ENCODE measurements at places on chromosomes 7 and 10.

DNA sequence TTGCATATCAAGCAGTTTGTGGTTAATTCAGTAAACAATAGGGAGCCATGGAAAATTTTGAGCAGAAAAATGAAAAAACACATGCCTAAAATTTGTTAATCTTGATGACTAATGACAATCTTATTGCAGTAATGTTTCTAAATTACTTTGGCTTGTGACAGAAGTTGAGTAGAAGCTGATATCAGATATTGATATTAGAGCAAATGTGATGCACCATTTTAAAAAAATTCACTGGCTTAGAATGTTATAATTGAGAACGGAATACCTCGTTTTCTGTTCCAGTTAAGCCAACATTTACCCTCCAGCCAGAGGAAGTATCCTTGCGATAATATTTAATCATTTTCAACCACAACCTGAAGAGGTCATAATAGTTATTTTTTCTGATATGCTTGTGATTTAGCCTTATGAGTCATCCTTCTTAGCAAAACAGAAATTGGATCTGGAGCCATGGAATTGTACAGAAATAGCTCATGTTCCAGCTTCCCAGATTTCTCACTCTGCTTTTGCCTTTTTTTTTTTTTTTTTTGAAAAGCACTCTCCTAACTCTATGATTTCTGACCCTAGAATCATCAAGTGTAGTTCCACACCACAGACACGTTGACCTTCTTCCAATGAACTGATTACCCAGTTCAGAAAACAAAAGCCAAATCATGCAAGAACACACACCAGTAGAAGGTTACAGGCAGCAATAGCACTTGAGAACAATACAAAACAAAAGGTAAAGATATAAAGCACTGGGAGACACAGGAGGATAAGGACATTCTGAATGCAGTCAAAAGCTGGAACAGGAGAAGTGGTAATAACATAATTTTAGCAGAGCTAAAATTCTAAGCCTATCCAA is 96.8 kb upstream of the PHYHIPL start:
- no peak for DNase-seq

- no peak for DNase-seq
These were observed 1.2 kb downstream of the CYP2E1 start for GRCh38 chr10:133528296-133528844.

- DNase-seq: no peak
These were observed 648.1 kb downstream of the ANKRD7 start for GRCh38 chr7:118872568-118872967.

DNA sequence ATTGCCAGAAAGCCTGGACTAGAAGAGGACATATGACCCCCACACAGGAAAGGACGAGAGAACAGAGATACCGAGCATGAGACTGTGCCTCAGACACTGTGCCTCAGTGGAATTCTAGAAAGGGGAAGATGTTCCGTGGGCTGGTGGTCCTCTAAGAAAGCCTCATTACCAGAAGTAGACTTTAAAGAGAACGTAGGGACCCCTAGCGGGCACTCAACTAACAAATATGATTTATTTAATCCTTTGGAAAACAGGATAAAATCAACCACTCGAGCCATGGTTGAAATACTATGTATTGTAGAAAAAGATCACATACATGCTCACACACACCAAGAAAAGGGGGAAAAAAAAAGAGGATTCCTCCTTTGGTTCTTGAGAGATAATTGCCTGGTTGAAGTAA is 701.2 kb upstream of the SORCS1 start:
- DNase-seq: no peak

DNA sequence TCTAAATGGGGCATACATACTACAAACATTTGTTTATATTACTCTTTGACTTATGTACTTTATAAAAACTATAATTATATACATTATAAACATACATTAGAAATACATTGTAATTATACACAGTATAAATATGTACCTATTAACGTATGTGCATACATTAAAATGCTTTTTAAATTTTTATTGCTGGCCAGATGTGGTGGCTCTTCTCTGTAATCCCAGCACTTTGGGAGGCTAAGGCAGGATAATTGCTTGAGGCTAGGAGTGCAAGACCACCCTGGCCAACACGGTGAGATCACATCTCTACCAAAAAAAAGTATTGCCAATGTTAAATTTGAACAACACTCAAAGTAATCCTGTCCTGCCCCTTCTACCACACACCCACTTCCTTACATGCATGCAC is 1037.0 kb downstream of the GRM8 start:
- DNase-seq: no peak

DNA sequence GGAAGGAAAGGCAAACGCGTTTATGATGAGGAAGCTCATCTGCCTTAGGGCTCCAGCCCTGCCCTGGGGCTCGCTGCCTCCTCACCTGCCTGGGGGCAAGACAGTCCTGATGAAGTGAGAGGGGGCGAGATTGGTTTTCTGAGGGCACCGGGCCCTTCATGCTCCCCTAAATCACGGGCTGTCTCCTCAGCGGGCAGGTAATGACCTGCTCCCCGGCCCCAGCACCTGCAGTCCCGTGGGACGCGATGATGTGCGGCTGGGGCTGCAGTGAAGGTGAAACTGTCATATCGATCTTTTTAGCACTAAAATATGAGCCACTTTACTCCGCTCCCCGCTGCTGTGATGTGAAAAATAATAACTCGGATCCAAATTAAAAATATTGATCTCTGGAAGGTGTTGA is 120.2 kb downstream of the INPP5A start:
- no peak for DNase-seq

DNA sequence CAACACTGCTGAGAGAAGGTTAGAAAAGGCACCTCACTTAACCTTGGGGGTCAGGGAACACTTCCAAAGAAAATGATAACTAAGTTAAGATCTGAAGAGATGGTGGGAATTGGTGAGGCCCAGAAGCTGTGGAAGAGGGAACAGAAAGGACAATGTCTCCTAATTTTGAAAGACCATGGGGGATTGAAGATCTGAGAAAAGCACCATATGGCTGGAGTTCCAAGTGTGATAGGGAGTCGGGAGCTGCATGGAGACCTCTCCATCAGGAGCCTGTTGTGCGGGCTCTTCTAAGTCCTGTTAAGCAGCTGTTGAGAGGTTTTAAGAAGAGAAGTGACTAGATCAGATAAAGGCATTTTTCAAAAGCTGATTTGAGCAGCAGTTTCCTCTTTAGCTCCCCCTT is 254.3 kb downstream of the CDK14 start:
- no peak for DNase-seq

- no peak for DNase-seq
These were observed 14.0 kb downstream of the TECPR1 start for GRCh38 chr7:98238076-98238475.

GRCh38 chr7:7582596-7582995 is 15.9 kb downstream of the MIOS start:
- no peak for DNase-seq

DNA sequence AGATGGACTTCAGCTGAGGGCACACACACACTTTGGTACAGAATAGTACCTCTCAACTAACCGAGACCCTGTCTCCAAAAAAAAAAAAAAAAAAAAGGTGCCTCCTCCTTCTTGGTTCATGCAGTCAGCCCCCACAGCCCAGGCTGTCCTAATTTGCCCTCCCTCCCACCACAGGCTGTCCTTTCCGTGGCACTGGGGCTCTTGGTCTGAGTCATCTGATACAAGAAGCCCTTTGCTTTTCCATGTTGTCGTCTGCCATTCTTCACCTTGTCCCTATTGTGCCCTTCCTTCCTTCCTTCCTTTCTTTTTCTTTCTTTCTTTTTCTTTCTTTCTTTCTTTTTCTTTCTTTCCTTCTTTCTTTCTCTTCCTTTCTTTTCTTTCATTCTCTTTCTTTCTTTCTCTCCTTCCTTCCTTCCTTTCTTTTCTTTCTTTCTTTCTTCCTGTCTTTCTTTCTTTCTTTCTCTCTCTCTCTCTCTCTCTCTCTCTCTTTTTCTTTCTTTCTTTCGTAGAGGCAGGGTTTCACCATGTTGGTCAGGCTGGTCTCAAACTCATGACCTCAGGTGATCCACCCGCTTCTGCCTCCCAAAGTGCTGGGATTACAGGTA is 96.0 kb upstream of the IKZF1 start:
- DNase-seq: no peak

DNA sequence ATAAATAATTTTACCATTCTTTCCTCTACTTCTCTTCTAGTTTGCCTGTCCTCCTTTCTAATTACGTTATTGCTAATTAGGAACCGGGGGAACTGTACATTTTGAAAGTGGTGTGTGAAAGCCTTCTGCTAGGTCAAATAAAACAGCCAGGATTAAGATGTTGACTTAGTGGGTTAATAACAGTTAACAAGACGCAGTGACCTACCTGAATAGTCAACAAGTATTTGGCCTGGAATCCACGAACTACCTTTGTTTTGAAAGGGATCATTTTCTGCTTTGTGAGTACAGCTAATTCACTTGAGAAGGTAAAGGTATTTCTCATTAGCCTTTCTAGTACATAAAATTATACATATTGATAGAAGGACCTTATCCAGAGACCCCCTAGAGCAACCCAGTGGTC is 139.9 kb downstream of the COL28A1 start:
- no peak for DNase-seq

GRCh38 chr10:97889461-97890265 is 40.0 kb downstream of the GOLGA7B start:
- no peak for DNase-seq

GRCh38 chr10:61757001-61757400 is 94.3 kb downstream of the CABCOCO1 start:
- no peak for DNase-seq

DNA sequence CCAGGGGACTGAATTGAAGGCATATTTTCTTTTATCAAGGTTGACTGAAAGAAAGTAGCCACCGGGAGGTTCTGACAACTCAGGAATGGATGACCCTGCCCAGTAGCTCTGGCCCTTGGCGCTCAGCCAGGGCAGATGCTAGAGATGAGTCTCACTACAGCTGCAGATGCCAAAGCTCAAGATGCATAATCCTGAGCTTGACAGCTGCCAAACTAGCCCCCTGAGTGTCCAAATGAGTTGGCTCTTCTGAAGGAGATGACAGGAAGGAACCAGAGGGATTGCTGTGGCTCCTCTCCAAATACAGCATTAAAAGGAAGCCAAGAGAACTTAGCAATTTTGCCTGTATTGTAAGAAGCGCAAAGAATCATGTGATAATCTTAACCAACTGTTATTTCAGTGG is 78.4 kb downstream of the NXPH1 start:
- DNase-seq: no peak
